ENCODE measurements at places on chromosomes 11 and 22.

DNA sequence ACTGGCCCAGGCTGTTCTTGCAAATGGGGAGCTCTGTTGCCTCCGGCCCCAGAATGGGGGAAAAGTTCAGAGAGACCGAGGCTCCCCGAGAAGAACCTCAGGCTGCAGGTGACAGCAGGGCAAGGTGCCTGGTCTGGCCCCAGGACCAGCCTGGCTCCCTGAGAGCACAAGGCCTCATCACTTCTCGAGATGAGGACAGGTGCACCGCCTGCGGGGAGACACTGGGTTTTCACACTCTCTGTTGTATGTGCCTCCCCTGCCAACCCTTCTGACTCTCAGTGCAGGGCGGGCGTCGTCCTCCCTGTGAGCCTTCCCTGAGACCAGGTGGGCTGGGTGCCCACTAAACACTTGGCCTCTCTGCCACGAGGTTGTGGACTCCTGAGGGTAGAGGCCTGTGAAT lies 102.2 kb downstream of the BCR start:
- DNase-seq = no peak

DNA sequence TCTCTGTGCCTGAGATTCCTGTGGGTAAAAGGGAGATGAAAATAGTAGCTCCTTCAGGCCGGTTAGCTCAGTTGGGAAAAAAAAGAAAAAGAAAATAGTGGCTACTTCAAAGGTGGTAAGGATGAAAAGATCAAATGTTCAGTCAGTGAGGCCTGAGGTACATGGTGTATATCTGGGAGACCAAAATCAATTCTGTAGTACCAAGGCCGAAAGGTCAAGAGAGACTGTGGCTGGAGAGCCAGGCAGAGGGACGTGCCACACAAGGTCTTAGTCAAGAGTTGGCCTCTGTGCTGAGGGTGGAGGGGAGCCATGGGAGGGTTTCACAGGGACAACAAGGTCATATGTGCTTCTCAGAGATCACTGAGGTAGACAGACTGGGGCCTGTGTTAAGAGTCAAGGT lies 4.8 kb upstream of the GDPD5 start:
- no peak for DNase-seq

DNA sequence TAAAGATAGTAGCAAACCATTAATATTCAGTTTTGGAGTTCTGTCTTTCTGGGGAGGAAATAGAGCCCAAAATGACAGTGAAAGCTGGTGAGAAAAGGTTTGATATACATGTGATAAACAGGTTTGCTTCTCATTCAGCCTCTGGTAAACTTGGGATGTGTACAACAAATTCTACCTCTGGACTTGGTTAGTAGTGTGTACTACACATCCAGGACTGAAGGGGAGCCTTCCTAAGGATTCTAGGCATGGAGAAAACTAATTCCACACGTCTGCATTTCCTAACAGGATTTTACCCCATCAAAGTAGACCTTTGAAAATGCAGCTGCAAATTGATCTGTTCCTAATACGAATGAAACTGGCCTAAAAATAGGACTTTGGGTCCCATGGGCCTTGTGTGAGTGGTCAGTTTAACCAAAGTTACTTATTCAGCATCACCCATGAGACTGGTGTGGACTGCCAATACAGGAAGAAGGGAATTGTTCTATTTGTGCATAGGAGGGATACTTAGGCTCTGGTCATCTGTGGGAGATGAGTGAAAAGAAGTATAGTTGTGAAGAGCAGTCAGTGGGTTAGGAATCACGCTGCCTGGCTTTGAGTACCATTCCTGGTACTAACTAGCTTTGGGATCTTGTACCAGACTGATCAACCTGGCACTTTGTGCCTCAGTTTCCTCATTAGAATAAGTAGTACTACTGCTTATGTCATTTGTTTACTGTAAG lies 74.2 kb downstream of the YAP1 start:
- no peak for DNase-seq

- DNase-seq = no peak
Measured at GRCh38 chr11:43693731-43694130, 13.2 kb downstream of the HSD17B12 start.

DNA sequence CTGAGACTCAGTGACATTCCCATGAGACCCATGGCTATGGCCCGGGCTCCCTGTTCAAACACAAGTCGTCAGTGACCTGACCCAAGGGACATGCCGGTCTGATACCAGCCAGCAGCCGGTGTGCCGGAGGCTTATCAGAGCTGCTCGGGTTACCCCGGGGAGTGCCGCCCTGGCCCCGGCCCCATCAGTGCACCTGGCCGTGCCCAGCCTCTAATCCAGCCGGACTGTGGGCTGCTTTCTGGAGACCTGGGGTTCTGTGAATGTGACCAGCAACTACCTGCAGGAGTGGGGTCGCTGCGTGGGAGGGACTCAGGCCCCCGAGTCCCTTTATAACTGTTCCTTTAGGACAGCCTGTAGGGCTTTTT lies 52.7 kb downstream of the LINC01488 start:
- DNase-seq = no peak

- peak; percentile 56 for DNase-seq
Measured at GRCh38 chr11:122628810-122629555, 26.5 kb upstream of the UBASH3B start.

GRCh38 chr11:128941110-128941509 lies 1.6 kb downstream of the TP53AIP1 start:
- no peak for DNase-seq

GRCh38 chr11:96119211-96119610 lies 195.3 kb upstream of the MTMR2 start:
- DNase-seq = no peak

DNA sequence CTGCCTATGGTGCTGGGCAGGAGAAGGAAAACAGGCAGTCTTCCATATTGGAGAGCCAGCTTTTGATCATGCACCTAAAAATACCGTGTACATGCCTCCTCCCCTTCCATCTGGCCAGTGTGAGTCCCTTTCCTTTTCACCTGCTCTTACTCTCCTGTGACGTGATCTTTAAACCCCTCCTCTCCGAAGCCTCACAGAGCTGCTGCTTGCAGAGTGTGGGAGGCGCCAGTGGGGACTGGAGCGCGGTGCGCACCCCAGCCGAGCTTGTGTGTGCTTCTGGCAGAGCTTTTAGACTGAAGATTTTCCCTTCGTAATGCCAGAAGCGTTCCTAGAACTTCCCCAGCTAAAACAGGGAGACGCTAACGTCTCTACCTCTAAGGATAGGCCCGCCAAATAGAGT lies 29.8 kb downstream of the MUC6 start:
- DNase-seq = no peak

DNA sequence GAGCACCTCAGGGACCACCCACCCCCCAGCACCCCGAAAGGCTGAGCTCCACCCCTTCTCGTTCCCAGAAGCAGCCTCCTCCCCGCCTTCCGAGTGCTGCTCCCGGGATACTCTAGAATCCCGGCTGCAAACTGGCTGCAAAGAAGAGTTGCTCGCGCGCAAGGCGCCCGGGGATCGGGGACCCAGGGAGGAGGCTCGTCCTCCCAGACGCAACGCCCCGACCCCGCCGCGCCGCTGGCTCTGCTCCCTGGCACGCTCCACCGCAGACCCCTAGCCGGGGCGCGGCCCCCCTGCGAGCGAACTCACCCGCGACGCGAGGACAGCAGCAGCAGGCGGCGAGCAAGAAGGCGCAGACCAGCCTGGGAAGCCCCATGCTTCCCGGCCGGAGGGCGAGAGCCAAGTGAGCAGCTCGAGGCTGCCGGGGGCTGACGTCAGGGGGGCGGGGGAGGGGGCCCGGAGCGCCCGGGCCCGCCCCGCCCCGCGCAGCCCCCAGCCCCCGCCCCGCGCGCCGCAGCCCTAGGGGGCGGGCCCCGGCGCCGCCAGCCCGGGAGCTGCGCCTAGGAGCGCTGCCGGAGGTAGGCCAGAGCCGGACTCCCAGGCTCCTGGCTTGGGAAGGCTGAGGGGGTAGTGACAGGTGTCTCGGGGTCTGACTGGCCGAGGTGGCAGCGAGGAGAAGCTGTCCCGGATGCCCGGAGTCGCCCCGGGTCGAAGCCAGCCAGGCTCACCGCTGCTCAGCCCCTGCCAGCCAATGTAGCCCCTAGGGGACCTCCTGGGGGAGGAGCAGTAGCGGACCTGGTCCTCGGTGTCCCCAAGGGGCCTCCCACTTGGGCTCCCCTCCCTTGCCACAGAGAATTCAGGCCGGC lies at the start of gene MCAM:
Gene MCAM, minus strand, starts transcription at position 402 of the 863 bp plus-strand sequence. Its CDS starts 29 bp downstream, at position 373.
- no peak for DNase-seq

GRCh38 chr11:70057080-70057479 lies 21.0 kb upstream of the ANO1 start:
- DNase-seq = no peak

- no peak for DNase-seq
Measured at GRCh38 chr11:66904055-66904454, 47.2 kb downstream of the LRFN4 start.

DNA sequence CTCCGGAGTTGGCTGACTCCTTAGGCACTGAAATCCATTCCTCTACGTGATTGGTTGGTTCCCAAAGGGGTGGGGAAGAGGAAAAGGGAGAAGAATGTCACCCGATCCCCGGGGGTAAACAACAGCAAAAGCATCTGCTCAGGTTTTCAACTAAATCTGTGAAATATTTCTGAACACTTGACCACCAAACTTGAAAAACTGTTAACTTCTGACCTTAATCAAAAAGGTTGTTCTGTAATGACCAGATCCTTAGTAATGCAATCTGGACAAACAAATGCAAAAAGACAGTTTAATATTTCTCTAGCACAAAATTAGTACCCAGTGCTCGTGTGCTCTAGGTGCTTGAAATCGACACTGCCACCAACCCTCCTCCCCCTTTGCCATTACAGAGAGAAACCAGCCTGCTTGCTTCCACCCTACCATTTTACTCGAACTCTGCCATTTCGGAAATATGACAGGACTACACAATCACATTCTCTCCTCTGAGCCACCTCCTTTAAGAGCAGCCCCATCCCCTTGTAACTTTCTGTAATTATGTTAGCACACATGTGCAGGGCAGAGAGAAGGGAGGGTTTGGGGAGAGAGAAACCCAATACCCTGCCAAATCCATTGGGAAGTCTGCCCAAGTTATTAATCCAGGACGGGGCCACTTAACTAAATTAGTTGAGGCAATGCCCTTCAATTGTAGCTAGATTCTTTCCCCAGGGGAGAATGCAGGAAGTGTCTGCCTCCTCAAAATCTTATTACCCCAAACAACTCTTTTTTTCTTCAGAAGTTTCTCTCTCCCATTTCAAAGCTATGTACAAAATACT lies 113.8 kb downstream of the RBFOX2 start:
- DNase-seq = no peak

GRCh38 chr11:78465169-78465942 lies 47.7 kb upstream of the GAB2 start:
- DNase-seq = no peak

DNA sequence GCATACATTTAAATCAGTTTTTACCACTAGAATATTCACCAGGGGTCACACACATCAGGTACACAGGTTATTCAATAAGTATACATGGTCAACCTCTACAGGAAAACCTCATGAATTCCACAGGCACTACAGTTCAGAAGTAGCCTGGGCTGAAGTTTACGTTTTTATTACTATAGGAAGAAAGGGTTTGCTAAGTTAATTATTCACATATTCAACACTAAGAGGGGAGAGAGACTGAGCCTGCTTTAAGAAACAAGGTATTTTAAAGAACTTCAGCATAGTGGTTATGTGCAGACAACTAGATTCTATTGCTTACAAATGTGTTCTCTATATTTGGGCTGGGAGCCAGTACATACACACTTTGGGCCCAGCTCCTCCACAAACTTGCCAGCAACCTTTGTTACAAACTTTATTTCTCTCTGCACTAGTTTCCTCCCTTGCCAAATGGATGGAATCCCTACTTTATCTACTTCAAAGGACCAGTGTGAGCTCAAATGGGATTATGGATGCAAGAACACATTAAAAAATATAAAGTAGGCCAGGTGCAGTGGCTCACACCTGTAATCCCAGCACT lies 31.9 kb downstream of the IL18BP start:
- no peak for DNase-seq

DNA sequence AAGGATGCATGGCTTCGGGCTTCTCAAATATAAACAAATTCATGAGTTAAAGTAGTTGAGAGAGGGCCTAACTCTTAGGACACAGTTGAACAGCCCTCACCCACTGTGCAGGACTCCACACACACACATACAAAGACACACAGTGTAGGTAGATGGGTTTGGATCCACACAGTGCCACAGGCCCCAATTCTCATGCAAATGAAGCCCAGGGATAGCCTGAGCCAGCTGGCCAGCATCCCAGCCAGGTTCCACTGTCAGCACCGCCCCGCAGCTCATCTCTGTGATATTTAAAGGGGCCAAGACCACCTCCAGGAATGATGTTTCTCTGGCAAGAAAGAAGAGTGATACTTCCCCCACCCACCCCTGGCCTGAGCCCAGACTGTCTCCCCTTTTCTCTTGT lies 11.7 kb downstream of the SLC35C1 start:
- DNase-seq = no peak

- DNase-seq = no peak
Measured at GRCh38 chr11:116061322-116061721, 557.1 kb upstream of the CADM1 start.

GRCh38 chr11:3146612-3147256 lies 18.4 kb downstream of the OSBPL5 start:
- DNase-seq = no peak

DNA sequence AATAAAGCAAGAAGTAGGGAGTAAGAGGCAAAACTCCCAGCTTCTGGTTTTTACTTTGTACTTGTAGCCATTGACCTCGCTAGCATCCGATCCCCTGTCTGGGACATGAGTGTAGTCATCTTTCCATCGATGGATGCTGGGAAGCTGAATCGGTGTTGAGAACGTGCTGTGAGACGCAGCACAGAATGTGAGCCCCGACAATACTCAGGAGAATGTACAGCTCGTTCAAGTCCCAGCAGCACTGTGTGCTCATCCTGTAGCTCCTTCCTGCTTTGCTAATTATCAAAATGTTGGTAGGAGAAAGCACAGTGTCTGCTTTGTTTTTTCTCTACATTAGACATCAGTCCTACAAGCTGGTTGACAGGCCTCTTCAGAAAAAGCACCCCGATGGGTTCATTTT lies 56.6 kb downstream of the JAM3 start:
- DNase-seq = no peak

- no peak for DNase-seq
Measured at GRCh38 chr11:110200241-110200640, 96.2 kb downstream of the RDX start.

DNA sequence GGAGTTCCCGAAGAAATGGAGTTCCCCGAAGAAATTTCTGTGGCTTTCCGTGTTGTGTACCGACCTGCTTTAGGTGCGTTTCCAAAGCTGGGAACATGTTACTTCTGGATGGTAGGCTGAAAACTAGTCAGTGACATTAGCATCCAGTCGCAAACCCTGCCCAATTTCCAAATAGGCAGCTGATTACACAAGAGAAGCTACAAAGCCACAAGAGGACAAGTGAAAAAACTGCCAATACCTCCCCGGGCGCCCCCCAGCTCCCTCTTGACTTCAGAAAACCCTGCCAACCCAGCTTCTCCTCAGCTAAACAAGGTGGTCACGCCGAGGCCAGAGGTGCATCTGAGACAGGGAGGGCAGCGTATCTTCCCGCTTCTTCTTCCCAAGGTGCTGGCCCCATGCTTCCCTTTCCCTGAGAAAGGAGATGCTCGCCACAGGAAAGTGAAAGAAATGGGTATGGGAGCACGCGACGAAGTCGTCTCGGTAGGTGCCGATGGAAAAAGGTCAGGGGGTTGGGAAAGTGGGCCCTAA lies 551 bp downstream of the AGBL2 start:
- DNase-seq = no peak

GRCh38 chr11:26891501-26891900 lies 102.4 kb upstream of the FIBIN start:
- DNase-seq = no peak

All from stimulated activated CD4-positive, alpha-beta T cell treated with anti-CD3 and anti-CD28 coated beads, TNF-alpha, amount 100 ng/mL, for 4 hours (primary cell).